ENCODE measurements at places on chromosomes 6 and 20. TPM values are rescaled to one million over a fixed set of nuclear protein-coding genes. Genes with fewer than 3 reads are reported as not detected.

Gene SLC13A3
- not detected for total RNA-seq

Gene B3GAT2
- not detected for total RNA-seq

Gene HMGCLL1
- total RNA-seq = not detected

Gene KCNK15
- not detected for total RNA-seq

Gene ZNF512B
- 6.6 TPM for total RNA-seq

Gene FAXC
- 2.1 TPM for total RNA-seq

Gene RFX6
- total RNA-seq = 0.83 TPM

Gene CGA
- total RNA-seq = not detected

Gene SEMG1
- not detected for total RNA-seq

Gene IFT52
- 30.8 TPM for total RNA-seq

All from Peyer's patch (tissue), 4 donors.